NCI-H748 treated with DMSO at 0.1 percent for 48 hours (cell line): ENCODE measurements at places on chromosomes 3 and 15.

DNA sequence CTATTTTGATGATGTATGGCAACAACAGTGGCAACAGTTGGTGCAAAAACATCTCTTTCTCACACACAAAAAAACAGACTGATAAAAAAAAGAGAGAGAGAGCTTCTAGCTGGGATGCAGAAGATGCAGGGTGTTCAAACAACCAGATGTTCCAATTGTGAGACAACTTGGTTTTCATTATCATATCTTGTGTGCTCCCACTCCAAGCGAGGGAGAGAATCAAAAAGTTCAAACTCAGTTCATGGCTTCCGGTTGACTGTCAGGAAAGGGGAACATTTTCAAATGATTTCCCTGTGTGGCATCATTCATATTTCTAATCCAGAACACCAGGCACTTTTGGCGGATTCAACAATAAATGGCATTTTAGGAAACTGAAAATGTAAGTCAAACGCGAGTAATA is 72.1 kb downstream of the RSL24D1 start:
- no peak for DNase-seq

GRCh38 chr3:25572919-25573385 is 91.8 kb downstream of the TOP2B start:
- no peak for DNase-seq

GRCh38 chr15:68641376-68641775 is 62.6 kb downstream of the CORO2B start:
- DNase-seq: no peak

- no peak for DNase-seq
Observed at GRCh38 chr15:51680321-51680720, 982 bp upstream of the SCG3 start.

- no peak for DNase-seq
Observed at GRCh38 chr3:37971467-37971866, 19.1 kb upstream of the VILL start.

GRCh38 chr3:72258361-72259141 is 473.6 kb upstream of the PROK2 start:
- peak; percentile 22 for DNase-seq

GRCh38 chr3:172173316-172174254 is 134.2 kb downstream of the FNDC3B start:
- DNase-seq: no peak

- DNase-seq: peak; percentile 22
Observed at GRCh38 chr3:20041197-20041780, 1.0 kb downstream of the KAT2B start.

GRCh38 chr3:4856136-4856535 is 123.1 kb upstream of the BHLHE40 start:
- no peak for DNase-seq

DNA sequence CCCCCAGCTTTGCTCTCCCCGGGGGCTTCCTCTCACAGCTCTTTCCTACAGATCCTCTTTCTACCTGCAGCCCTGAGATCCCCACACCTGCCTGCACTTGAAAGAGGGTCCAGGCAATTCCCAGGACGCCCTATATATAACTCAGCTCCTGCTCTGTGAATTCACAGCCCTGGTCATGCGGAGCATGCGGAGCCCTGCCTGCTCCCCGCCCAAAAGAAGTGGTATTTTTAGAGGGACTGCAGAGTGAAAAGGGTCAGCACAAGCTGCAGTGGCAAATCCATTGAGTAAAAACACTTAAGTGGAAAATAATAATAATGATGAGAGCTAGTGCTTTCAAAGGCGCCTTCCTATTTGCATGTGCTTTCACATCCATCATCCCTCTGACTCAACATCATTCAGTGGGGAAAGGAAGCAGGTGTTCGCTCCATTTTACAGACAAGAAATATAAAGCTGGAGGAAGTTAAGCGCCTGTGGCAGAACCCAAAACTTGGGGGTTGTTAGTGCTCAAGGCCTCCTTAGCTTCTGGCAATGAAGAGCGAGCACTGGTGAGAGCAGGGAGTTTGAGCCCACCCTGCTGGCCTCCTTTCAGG is 76.3 kb upstream of the LIPC start:
- no peak for DNase-seq

GRCh38 chr15:80967451-80967850 is 22.2 kb downstream of the MESD start:
- no peak for DNase-seq

DNA sequence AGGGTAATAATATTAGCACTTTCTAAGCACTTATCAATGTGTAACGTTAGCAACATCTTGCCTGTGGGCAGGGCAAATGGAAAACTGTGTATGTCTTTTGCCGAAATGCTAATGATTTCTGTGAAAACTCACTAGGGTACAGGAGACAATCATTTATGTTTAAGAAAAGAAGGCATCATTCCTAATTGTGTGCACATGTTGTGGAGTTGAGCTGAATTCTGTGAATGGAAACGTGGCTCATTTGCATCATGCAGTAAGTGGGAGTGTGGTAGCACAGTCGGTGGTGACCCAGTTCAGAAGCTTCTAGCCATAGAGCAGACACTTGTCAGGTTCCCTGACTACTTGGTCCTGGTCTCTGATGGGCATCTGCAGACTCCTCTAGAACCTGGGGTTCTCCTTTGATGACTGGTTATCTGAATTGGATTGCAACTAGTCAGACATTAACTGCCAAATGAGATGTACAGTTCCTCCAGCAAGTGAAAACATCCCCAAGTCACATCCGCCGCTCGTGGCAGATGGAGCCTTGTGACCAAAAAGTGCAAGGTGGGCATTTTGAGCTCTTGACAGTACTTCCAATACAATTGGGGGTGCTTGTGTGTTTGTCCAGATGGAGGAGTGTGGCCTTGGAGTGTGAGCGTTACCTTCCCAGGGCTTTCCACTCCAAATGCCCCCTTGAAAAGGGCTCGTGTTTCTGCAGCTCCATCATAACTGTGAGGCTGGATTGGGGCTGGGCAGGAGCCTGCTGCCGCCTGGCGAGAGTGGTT is 21.5 kb downstream of the MRPS25 start:
- DNase-seq: no peak

GRCh38 chr15:35243758-35244157 is 158.7 kb upstream of the NANOGP8 start:
- DNase-seq: no peak
